ENCODE measurements at places on chromosomes 5 and 9.

GRCh38 chr5:103602438-103602837, 39.8 kb upstream of the NUDT12 start:
- no peak for DNase-seq

DNA sequence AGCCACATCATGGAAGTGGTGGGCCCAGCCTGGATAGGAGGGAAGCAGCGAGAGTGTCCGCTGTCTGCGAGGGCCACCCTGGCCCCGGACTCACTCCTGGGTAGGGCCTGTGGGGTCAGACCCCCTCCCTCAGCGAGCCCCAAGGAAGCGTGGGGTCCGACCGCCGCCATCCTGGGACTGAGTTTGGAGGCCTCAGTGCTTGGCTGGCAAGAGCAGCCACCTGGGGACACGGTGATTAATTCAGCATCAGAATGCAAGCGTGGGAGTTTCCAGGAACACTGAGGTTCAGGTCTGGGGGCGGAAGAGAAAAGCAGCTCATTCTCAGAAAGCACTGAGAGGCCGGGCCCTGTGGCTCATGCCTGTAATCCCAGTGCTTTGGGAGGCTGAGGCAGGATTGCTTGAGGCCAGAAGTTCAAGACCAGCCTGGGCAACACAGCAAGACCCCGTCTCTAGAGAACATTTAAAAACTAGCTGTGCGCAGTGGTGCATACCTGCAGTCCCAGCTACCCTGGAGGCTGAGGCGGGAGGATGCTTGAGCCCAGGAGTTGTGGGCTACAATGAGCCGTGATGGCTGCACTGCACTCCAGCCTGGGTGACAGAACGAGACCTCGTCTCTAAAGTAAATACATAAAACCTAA, 18.3 kb upstream of the CAMSAP1 start:
- peak; percentile 88 for DNase-seq

GRCh38 chr9:16664211-16664610, 206.3 kb downstream of the BNC2 start:
- DNase-seq = no peak

GRCh38 chr9:129549139-129549538, 71.8 kb downstream of the C9orf50 start:
- no peak for DNase-seq

- no peak for DNase-seq
Observed at GRCh38 chr5:159944056-159944600, 27.8 kb downstream of the ADRA1B start.

DNA sequence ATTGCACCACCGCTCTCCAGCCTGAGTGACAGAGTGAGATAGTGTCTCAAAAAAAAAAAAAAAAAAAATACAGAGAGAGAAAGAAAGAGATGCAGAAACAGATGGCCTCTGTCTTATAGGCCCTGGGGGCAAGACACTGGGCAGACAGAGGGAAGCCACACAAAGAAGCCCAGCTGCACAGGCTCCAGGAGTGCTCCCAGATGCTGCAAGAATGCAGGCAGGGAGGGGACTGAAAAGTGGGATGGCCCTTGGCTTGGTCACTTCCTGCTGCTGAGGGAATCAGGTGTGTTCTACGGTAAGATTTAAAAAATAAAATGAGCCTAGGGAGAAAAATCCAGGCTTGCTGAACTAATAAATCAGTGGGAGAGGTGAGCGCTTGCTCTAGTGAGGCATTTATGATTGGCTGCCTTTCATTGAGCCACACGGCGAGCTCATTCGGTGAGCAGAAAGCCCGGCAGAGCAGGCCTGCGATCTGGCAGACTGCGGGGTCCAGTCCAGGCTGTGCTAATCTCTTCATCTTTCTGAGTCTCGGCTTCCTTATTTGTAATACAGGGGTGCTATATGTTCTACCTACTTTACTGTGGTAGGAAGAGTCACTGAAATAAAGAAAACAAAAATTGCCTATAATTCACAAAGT, 80.6 kb downstream of the RAD23B start:
- no peak for DNase-seq

DNA sequence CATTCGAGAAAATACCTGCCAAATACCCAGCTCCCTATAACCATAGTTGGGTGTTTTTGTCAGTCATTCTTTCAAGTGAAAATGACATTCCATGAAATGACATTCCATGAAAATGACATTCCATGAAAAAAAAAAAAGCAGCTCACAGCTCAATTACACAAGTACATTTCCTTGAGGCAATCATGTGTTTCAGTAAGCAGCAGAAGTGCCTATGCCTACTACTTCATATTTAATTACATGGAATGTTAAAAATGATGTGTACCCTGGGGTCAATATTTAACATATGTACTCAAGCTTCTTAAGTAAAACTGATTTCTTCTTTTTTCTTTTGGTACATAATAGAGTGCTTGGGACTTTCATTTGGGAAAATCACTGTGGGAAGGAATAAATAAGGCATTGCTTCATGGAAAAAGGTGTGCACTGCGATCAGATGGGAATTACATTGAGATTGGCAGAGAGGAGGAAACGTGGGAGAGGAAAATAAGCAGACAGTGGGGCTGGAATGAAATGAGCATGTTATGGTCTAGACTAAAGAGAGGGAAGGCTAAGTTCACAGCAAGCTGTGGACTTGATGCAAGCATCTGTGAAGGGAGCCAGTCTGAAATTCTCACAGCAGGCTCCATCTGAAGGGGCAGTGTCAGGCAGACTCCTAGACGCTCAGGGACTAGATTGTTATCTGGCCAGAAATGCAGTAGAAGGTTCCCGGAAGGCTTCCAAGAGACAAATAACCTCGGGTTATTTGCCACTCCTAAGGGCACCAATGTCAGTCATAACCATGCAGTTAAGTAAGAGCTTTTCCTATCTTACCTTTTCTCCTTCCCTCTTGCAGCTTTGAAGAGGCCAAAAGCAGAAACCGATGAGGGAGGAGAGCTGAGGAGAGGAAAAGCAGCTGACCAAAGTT, 15.2 kb upstream of the SPATA9 start:
- DNase-seq = no peak

Data from activated CD8-positive, alpha-beta memory T cell treated with anti-CD3 and anti-CD28 coated beads, Interleukin-2, amount 50 U/mL, for 48 hours (primary cell).